SHP77 (cell line): ENCODE measurements at places on chromosomes 12 and 14.

GRCh38 chr12:4809013-4809448 is 88.8 kb downstream of the GALNT8 start:
- DNase-seq: no peak

DNA sequence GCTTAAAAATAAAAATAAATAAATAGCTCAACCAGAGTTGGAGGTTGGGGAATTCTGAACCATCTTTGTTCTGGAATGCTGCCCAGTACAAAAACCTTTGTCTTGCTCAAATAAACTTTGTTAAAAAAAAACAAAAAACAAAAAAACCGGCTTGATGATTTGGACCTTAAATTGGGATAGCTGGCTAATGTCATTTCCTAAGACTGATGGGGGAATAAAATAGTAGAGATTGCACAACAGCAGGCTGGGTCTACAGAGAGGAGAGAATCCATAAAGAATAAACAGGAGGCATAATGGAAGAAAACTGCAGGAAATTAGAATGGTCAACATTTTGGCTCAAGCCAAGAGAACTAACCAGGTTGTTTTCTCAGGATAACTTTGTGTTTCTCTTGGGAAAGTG is 370.9 kb downstream of the AEBP2 start:
- DNase-seq: no peak

DNA sequence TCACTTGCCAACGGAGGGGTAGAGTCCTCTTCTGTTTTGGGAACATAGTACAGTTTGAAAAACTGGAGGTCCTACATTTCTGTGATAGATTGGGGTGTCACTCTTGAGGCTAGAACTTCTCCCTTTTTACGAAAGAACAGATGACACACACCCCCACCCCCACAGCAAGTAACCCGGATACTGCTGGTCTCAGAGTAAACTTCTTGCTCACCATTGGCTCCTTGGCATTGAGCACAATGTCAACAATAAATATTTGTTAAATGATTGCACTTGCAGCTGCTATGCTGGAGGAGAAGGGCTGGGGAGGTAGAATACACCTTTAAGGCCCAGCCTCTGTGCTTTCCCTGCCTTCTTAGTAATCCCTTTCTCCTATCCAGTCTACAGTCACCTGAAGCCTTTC is 149.8 kb downstream of the TGFB3 start:
- DNase-seq: peak; percentile 70

DNA sequence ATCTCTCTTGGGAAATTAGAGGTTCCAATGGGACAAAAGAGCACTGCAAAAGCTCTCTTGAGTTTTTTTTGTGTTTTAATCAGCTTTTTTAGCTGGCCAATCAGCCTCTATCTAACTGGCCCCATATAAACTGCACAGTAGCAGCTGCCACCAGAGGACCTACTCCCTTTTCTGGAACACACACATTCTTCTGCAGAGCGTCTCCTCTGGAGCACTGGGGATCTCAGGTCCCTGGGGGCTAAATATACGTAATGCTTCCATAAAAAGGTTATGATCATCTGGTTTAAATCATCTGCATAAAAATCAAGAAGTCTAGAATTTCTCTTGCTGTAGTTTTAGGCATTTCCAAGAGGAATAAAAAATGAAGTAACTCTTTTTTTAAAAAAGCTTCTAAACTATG is 32.3 kb downstream of the TSPAN8 start:
- no peak for DNase-seq

GRCh38 chr14:96126339-96126782 is 78.3 kb upstream of the BDKRB2 start:
- no peak for DNase-seq

- DNase-seq: no peak
Measured at GRCh38 chr12:104649921-104650320, 193.2 kb downstream of the CHST11 start.

DNA sequence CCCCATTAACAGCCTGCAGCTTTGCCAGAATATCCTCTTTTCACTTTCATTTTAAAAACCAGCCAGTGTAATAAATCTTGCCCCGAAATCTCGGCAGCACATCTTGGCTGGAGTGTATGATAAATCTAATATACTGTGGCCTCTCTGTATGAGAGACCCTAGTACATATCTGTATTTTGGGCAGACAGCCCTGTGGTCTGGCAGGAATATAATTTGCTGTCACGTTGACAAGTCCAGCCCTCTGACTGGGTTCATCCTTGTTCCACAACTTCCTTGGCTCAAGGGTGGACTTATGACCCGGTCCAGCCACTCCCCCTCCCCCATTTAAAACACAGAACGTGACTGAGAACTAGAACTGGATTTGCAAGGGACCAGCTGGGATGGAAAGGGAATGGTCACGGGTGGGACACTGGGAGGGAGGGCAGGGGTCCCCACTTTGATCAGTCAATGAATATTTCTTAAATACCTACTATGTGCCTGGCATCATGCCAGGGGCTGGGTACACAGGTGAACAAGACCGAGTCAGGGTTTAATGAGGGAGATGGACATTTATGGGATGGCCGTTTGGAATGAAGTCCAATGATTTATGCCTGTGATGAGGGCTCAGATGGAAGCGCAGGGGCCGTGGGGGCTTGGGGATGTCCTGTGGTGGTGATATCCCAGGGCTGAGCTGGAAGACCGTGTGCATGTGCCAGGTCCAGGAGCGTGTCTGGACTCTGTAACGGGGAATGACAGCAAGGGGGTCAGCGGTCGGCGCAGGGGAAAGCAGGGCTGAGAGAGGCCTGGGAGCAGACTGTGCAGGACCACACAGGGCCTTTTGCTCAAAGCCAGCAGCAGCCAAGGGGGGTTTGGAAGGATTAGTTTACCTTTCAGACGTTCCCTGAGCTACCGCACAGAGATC is 190.5 kb downstream of the PHETA1 start:
- no peak for DNase-seq

GRCh38 chr12:17060260-17060659 is 454.3 kb upstream of the LMO3 start:
- no peak for DNase-seq

DNA sequence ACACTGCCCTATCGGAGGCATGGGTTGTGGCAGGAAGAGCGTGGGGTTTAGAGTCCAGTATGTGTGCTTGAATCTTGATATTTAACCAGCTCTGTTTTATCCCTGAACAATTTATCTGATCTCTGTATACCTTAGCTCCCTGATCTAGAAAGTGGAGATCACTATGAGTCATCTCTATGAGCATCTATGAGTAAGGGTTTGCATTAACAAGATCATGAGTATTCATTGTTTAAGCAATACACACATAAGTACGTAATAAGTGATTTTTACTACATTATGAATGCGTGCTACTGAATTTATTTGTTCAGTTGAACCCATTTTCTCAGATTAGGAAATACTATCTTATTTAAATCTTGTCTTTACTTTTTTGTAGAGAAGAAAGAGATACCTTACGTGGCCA is 49.4 kb downstream of the GPATCH2L start:
- no peak for DNase-seq

GRCh38 chr12:122062832-122063693 is 15.5 kb upstream of the MLXIP start:
- peak; percentile 80 for DNase-seq

DNA sequence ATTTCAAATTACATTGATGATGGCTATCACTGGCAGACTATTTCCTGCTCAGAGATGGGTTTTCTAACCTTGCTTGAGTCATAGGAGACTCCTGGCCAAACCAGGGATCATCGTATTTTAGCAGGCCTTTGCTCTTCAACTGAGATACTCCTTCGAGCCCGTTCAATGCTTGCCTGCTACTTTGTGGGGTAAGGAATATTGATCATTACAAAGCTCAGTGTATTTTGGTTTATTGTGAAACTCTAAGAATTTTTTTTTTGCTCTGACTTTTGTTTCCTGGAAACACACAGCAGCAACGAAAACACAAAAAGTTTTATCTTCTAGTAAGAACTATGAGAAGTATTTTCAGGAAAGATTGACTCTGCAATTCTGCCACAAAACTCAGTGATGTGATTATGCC is 4.1 kb downstream of the GPRC5D start:
- DNase-seq: no peak

GRCh38 chr12:80178846-80179245 is 79.5 kb downstream of the OTOGL start:
- no peak for DNase-seq

GRCh38 chr12:66674495-66675122 is 4.3 kb downstream of the GRIP1 start:
- no peak for DNase-seq

- DNase-seq: no peak
Measured at GRCh38 chr12:108538146-108538545, 22.8 kb downstream of the SART3 start.

- DNase-seq: no peak
Measured at GRCh38 chr14:90058876-90059458, 2.8 kb upstream of the KCNK13 start.

- peak; percentile 57 for DNase-seq
Measured at GRCh38 chr12:111330800-111331752, 37.8 kb downstream of the PHETA1 start.

GRCh38 chr14:71289536-71289935 is 382.3 kb downstream of the PCNX1 start:
- no peak for DNase-seq

GRCh38 chr14:21860172-21860571 is 186.6 kb upstream of the OR4E1 start:
- peak; percentile 3 for DNase-seq

GRCh38 chr14:102451064-102451352 is 58.6 kb downstream of the ANKRD9 start:
- DNase-seq: no peak

GRCh38 chr12:120013659-120014380 is 24.8 kb downstream of the BICDL1 start:
- no peak for DNase-seq

DNA sequence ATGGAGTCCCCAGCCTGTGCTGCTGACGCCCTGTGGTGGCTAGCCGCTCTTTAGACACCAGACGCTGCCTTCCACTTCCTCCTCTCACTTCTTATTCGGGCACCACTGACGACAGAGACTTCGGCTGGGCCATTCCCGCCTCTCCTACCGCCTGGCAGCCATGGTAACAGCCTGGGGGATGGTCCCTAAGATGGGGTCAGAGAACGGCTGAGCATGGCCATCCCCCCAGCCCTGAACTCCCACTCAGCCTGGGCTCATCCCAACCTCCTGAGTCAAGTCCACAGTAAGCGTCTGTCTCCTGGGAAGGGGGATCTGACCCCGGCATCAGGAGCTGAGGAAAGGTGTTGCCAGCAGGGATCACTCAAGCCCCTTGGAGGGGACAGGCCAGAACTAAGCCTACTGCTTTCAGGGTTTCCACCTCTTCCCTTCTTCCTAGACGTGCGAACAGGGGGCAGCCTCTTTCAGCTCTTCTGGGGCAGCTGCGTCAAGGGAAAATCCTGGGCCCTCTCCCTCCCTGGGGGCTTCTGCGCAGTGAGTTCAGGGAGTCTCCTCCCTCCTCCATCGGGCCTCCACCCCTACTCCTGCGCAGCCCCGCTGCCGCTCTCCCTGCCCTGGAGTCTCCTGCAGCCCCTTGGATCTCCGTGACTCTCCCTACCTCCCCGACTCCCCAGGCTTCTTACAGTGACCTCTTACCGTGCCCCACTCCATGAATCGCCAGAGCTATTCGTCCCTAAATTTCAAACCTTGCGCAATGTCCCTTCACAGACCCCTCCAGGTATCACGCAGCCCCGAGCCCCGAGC is 643 bp upstream of the TAMALIN start:
- DNase-seq: no peak

DNA sequence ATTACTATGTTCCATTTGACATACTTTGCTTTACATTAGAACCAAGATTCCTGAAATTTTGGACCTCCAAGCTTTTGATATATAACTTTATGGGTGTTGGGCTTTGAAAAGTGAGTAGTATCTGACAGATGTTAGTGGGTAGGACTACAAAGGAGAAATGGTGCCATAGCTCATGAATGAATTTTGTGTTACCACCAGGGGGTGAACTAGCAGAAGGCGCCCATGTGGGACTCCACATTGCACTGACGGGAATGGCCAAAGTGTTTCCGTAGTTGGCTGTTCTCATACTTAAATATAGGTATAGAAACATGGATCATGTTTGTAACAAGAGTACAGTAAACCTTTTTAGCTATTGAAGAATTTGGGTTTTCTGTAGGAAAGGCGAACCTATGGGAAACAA is 337.5 kb downstream of the FLRT2 start:
- no peak for DNase-seq

DNA sequence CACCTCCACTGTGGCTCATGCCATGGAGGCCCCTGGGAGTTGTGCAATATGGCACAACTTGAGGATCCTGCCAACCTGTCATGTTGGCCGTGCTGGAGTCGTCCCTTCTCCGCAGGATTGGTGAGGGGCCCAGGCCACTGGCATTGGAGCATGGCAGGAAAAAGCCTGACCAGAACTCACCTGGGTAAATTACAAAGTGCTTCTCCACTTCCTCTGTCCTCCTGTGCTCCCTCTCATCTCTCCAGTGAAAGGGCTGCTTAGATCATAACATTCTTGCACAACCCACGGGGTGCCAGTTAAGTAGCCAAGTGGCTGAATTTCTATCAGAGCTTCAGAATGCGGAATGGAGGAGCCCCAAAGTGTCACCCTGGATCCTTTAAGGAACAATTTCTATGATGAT is 381.0 kb downstream of the DPF3 start:
- no peak for DNase-seq

DNA sequence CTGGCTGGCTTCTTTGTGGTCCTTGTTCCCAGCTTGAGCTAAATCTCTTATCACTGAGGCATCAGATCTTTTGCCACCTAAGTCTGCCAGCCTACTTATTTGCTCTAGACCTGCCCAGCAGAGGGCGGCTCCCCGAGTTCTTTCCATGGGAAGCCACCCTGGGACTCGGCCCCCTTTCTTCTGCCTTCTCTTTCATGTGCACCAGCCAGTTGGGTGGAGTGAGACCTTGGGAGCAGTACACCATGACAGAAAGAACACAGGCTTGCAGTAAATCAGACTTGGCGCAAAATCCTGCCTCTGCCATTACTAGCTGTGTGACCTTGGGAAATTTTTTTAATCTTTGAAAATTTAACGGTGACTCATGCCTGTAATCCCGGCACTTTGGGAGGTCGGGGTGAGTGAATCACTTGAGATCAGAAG is 7.4 kb downstream of the SMAGP start:
- DNase-seq: peak; percentile 24

GRCh38 chr14:98498019-98498885 is 773.7 kb downstream of the BCL11B start:
- DNase-seq: no peak

DNA sequence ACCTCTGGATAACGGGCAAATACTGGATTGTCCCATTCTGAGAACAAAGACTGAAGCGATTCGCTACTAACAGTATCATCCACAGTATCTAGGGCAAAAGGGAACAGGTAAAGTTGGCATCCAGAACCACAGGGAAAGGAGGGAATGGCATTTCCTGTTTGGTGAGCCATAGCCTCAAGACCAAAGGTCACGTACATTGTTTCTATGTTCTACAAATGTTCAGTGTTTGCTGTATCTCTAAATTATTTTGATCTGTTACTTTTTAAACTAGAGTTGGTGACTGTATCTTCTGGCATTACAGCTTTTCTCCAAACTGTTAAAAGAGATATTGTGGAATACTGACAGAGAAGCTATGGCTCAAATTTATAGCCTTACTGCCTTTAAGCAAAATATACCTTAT is 9.7 kb downstream of the MLH3 start:
- no peak for DNase-seq

- no peak for DNase-seq
Measured at GRCh38 chr12:91239481-91239880, 56.9 kb upstream of the DCN start.
